ENCODE measurements at places on chromosomes 6 and 20.

- peak; percentile 8 for DNase-seq
Observed at GRCh38 chr20:58755766-58756449, 63.3 kb downstream of the NPEPL1 start.

- peak; percentile 48 for DNase-seq
Observed at GRCh38 chr20:24465730-24466129, 3.7 kb upstream of the SYNDIG1 start.

DNA sequence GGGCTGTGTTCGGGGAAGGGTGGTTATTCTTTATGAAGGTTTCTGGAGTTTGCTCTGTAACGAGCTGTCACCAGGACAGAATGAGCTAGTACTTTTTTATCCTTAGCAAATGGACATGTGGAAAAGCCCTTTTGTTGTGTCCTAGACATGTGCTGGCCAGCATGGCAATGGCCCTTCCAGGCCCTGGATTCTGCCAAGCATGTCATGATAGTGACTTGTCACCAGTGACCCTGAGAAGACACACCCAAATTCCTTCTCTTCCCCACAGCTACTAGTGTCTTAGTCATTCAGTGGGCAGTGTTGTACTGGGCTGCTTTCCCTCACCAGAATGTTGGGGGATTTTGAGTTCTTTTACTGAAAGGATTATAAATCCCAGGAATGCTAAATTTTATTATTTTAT lies 74.0 kb upstream of the XRN2 start:
- DNase-seq = no peak

- peak; percentile 14 for DNase-seq
Observed at GRCh38 chr20:35434085-35435005, 3.7 kb downstream of the GDF5 start.

GRCh38 chr20:31472395-31473330 lies 2.3 kb downstream of the DEFB124 start:
- no peak for DNase-seq

GRCh38 chr6:10595731-10596664 lies 74.8 kb downstream of the GCNT2 start:
- DNase-seq = no peak
